ENCODE measurements at places on chromosomes 1 and 21. TPM values are rescaled to one million over a fixed set of nuclear protein-coding genes. Genes with fewer than 3 reads are reported as not detected.

Gene PKP1
- not detected for total RNA-seq

Gene APOBEC4
- total RNA-seq, result not detected

GRCh38 chr1:85224734-85225623, 24.2 kb upstream of the SYDE2 start:
- no peak for DNase-seq

GRCh38 chr1:221739018-221739676, 2.7 kb downstream of the DUSP10 start:
- no peak for DNase-seq

DNA sequence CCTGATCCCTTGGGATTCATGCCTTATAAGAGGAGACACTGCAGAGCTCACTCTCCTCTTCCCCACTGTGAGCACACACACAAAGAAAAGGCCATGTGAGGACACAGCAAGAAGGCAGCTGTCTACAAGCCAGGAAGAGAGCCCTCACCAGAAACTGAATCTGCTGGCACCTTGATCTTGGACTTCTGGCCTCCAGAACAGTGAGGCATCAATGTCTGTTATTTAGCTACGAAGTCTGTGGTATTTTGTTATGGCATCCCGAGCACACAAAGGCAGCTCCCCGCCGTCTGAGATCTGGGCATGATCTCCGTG, 47.1 kb upstream of the RPL11 start:
- no peak for DNase-seq

DNA sequence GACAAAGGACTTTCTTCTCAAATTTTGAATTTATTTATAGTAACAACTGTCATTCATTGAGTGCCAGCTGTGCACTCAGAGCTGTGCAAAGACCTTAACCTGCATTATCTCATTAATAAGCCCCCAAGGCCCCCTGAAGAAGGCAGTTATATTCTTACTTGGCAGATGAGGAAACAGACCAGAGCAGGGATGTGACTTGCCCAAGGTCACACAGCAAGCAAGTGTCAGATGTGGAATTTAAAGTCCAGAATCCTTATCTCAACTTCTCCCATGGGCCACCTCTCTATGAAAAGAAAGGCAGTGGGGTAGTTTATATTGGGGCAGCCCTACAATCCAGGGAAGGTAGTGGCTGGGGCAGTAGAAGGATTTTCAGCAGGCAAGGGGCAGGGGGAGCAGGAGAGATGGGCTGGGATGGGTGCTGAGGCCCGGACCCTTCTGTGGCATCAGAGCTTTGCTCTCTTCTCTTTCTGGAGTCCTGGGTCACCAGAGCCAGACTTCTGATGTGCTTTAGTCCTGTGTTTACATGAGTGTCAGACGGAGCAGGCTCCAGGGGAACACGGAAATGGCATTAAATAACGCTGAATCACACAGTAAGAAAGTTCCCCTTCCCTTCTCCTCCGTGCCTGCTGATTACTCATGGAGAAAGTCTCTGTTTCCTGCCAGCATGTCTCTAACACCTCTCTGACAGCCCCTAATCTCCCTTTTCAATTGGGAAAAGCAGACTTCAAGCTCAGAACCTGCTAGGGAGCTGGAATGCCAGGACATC, 39.5 kb downstream of the EPHB2 start:
- peak; percentile 95 for DNase-seq

GRCh38 chr1:7208647-7209180, 423.5 kb downstream of the CAMTA1 start:
- DNase-seq, result no peak

GRCh38 chr1:28370239-28371009, 884 bp downstream of the PHACTR4 start:
- DNase-seq, result no peak
